Activated naive CD4-positive, alpha-beta T cell treated with anti-CD3 and anti-CD28 coated beads for 36 hours (primary cell): ENCODE measurements at places on chromosomes 5 and 9. TPM values are rescaled to one million over a fixed set of nuclear protein-coding genes. Genes with fewer than 3 reads are reported as not detected.

The SPATA6L gene
- total RNA-seq, result 1.4 TPM

The PCDH1 gene
- total RNA-seq, result not detected

The RBM18 gene
- 25.9 TPM for total RNA-seq

The FABP6 gene
- total RNA-seq, result not detected

The PCDHB7 gene
- total RNA-seq, result not detected

The SLC27A4 gene
- 6.8 TPM for total RNA-seq

The PDZD2 gene
- total RNA-seq, result 0.05 TPM

The PLEKHG4B gene
- total RNA-seq, result not detected

The CDC14B gene
- total RNA-seq, result 0.62 TPM

The ARL14EPL gene
- not detected for total RNA-seq

- no peak overlapping the region for H3K4me3 ChIP-seq
- H3K27ac ChIP-seq, result no peak overlapping the region
- H3K4me1 ChIP-seq, result no peaks in the 10 kb centered on the region
- DNase-seq, result no peak
Observed at GRCh38 chr5:2721385-2722138, 29.9 kb downstream of the IRX2 start.

DNA sequence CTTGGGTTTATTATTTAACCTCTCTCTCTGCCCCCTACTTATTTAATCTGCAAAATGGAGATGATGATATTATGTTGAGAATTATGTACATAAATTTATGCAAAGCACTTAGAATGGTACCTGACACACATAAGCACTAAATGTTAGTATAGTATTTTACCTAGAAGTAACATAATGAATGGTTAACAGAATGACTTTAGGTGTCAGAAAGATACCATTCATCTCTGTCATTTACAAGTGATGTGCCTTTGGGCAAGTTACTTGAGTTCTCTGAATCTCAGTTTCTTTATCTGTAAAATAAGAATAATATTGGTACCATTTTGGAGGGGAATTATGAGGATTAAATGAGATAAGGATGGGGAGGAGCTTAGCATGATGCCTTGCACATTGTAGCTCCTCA, 159.4 kb downstream of the PPP2R2B start:
- no peak for DNase-seq
- no peaks in the 10 kb centered on the region for H3K36me3 ChIP-seq
- H3K27me3 ChIP-seq, result no peaks in the 10 kb centered on the region
- H3K4me1 ChIP-seq, result no peaks in the 10 kb centered on the region

GRCh38 chr5:35668794-35669193, 51.1 kb downstream of the SPEF2 start:
- H3K4me3 ChIP-seq, result no peak overlapping the region
- no peaks in the 10 kb centered on the region for H3K27me3 ChIP-seq
- peaks cover 73% of the 10 kb centered on the region for H3K4me1 ChIP-seq
- H3K36me3 ChIP-seq, result peaks cover 13% of the 10 kb centered on the region

DNA sequence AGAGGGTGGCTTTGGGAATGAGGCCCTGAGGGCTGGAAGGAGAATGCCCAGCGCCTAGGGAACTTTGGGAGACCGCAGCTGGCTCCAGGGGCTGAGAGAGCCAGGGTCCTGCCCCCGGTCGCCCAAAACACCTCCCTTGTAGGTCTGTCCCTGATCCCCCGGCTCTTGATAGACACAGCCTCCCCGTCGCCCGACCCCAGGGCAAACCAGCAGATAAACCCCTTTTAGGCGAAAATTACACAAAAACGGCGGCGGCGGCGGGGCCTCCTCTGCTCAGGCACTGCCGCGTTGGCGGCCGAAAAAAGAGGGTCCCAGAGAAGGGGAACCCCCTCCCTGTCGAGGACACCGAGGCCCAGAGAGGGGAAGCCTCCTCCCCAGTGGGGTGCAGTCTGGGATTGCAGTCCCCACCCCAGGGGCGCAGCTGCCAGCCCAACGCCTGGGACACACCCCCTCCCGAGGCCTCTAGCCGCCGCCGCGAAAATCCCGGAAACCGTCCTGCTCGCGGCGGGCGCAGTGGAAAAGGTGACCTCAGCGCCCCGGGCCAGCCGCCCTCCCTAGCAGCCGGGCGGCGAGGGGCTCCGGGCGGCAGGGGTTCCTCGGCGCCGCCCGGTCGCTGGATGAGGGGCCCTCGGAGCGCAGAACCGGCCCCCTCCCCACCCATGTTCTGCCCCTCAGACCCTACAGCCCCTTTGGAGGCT, 3.1 kb upstream of the BARX1 start:
- peaks cover 72% of the 10 kb centered on the region for H3K27me3 ChIP-seq
- H3K36me3 ChIP-seq, result no peaks in the 10 kb centered on the region
- H3K27ac ChIP-seq, result no peak overlapping the region
- no peak for DNase-seq
- peaks cover 51% of the 10 kb centered on the region for H3K4me1 ChIP-seq

- H3K4me3 ChIP-seq, result no peak overlapping the region
- H3K27ac ChIP-seq, result no peak overlapping the region
- no peaks in the 10 kb centered on the region for H3K36me3 ChIP-seq
- H3K4me1 ChIP-seq, result peaks cover 3% of the 10 kb centered on the region
- no peak for DNase-seq
- no peaks in the 10 kb centered on the region for H3K27me3 ChIP-seq
Observed at GRCh38 chr5:68673106-68673822, 420.6 kb upstream of the SLC30A5 start.

GRCh38 chr5:61991866-61992265, 314.1 kb upstream of the KIF2A start:
- no peak overlapping the region for H3K4me3 ChIP-seq
- DNase-seq, result no peak
- no peaks in the 10 kb centered on the region for H3K36me3 ChIP-seq
- H3K27ac ChIP-seq, result no peak overlapping the region
- H3K4me1 ChIP-seq, result no peaks in the 10 kb centered on the region

GRCh38 chr5:124876983-124877382, 130.5 kb upstream of the ZNF608 start:
- no peak for DNase-seq
- no peak overlapping the region for H3K27ac ChIP-seq
- no peaks in the 10 kb centered on the region for H3K36me3 ChIP-seq
- H3K4me1 ChIP-seq, result no peaks in the 10 kb centered on the region
- no peak overlapping the region for H3K4me3 ChIP-seq

DNA sequence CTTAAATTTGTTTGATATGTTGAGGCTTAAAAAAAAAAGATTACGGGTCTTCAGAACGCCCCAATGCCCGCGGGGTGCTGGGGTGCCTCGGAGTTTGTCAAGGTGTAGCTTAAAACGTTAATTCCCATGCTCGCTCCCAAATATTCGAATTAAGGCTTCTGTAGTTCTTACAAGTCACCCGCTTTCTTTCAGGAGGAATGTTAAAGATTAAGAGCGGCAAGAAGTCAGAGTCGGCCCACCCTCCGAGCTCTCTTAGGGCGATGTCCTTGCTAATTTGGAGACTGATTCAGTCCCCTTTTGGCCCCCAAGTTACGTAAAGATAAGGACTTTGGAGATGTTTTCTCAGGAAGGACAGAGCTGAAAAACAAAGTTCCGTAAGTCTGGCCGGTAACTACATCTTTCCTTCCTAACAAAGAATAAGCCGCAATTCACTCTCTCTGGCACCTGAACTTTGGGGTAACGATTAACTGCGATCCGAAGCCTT, 746 bp upstream of the NPM1 start:
- peak overlapping the region; percentile 98 for H3K4me3 ChIP-seq
- H3K27ac ChIP-seq, result peak overlapping the region; percentile 98
- H3K36me3 ChIP-seq, result peaks cover 38% of the 10 kb centered on the region
- H3K4me1 ChIP-seq, result peaks cover 32% of the 10 kb centered on the region

GRCh38 chr5:170993476-170993875, 131.7 kb downstream of the RANBP17 start:
- no peak overlapping the region for H3K27ac ChIP-seq
- H3K4me1 ChIP-seq, result no peaks in the 10 kb centered on the region

GRCh38 chr9:19976226-19976625, 187.4 kb upstream of the SLC24A2 start:
- peak overlapping the region; percentile 83 for H3K27ac ChIP-seq
- H3K36me3 ChIP-seq, result no peaks in the 10 kb centered on the region
- no peaks in the 10 kb centered on the region for H3K27me3 ChIP-seq
- H3K4me3 ChIP-seq, result no peak overlapping the region
- H3K4me1 ChIP-seq, result peaks cover 28% of the 10 kb centered on the region
- peak; percentile 69 for DNase-seq

DNA sequence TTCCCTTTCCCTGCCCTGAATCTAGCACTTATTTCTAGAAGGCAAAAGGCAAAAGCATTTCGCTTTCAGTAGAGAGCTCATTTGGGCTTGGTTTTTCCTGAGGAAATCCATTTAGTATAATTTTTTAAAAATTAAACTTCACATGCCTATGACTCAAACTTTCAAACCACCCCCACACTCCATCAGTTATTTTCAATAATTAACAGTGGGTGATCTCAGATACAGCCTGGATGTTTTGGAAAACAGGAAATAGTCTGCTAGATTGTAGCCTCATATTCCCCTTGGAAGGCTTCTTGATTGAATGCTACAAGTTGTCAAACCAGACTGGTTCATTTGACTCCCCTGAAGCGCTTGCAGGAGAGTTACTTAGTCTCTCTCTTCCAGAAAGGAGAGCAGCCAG, 40.6 kb downstream of the SEMA5A start:
- no peak overlapping the region for H3K4me3 ChIP-seq
- H3K36me3 ChIP-seq, result no peaks in the 10 kb centered on the region
- H3K27me3 ChIP-seq, result no peaks in the 10 kb centered on the region
- no peaks in the 10 kb centered on the region for H3K4me1 ChIP-seq
- no peak for DNase-seq

DNA sequence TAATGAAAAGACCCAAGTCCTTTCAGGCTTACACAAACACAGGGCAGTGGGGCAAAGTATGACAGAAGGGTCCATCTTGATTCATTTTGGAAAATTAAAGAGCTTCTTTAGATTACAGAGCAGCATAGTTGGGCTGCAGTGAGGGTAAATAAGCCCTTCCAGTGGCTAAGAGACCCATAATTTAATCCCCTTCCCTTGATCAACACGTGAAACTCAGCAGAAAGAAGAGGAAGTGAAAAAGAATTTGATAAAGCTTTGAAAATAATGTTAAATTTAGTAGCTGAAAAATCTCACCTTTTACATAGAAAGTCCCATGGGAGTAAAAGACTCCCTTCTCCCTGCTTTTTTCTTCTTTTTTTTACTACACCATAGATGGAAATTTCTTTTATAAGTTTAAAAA, 87.6 kb downstream of the FREM1 start:
- H3K27me3 ChIP-seq, result peaks cover 6% of the 10 kb centered on the region
- H3K4me3 ChIP-seq, result no peak overlapping the region
- H3K4me1 ChIP-seq, result no peaks in the 10 kb centered on the region
- H3K27ac ChIP-seq, result no peak overlapping the region

- no peaks in the 10 kb centered on the region for H3K4me1 ChIP-seq
- peaks cover 8% of the 10 kb centered on the region for H3K27me3 ChIP-seq
- no peak overlapping the region for H3K4me3 ChIP-seq
- H3K36me3 ChIP-seq, result no peaks in the 10 kb centered on the region
- no peak for DNase-seq
Observed at GRCh38 chr5:123180178-123180577, 91.1 kb downstream of the PRDM6 start.

DNA sequence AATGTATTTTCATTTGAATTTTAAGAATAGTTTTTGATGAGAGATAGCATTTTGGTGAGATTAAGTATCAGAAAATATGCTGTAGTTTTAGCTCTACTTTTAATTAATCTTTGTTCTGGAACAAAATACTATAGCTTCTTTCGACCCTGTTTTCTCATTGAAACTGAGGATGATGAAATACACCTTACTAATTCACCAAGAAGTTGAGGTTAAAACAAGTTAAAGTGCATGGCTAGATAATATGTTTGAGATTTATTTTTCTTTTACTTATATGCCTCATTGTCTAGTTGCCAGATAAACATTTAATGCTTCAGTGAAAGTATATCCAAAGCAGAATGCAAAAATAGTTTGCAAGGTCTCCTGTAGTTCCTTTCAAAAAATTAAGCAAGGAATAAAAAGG, 140.1 kb upstream of the KCNN2 start:
- H3K4me3 ChIP-seq, result no peak overlapping the region
- H3K4me1 ChIP-seq, result no peaks in the 10 kb centered on the region
- H3K27me3 ChIP-seq, result no peaks in the 10 kb centered on the region
- H3K27ac ChIP-seq, result no peak overlapping the region
- H3K36me3 ChIP-seq, result no peaks in the 10 kb centered on the region

GRCh38 chr9:36389590-36389989, 10.5 kb downstream of the RNF38 start:
- DNase-seq, result no peak
- peaks cover 13% of the 10 kb centered on the region for H3K36me3 ChIP-seq
- H3K4me1 ChIP-seq, result peaks cover 61% of the 10 kb centered on the region
- no peaks in the 10 kb centered on the region for H3K27me3 ChIP-seq

DNA sequence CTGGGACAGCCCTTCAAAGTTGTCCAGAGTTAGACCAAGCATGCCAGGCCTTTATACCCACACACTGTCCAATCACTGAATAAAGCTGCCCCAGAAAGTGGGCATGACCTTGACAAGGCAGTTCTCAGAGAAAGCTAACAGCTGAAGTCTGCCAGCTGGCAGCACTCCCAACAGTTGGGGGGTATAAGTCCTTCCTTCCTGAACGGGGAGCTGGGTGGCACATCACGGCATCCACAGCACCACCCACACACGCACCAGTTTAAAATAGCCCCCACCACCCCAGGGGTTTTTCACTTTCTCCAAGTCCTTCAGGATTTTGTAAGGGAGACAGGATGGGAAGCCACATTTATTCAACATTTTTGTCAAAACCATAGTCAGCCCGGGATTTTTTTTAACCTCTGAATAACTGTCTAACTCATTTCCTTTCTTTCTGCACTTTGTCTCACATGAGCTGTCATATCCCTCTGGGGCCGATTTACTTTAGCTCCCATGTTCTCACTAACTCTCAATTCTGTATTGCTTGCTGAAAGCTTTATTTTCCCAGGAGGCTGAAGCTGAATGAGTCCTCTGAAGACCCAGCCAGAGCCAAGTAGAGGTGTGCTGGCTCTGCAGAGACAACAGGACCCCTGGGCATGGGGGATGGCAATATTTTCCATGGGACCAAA, 15.4 kb downstream of the FAM81B start:
- H3K36me3 ChIP-seq, result no peaks in the 10 kb centered on the region
- DNase-seq, result no peak
- H3K4me1 ChIP-seq, result no peaks in the 10 kb centered on the region
- H3K27ac ChIP-seq, result no peak overlapping the region
- H3K27me3 ChIP-seq, result peaks cover 20% of the 10 kb centered on the region

DNA sequence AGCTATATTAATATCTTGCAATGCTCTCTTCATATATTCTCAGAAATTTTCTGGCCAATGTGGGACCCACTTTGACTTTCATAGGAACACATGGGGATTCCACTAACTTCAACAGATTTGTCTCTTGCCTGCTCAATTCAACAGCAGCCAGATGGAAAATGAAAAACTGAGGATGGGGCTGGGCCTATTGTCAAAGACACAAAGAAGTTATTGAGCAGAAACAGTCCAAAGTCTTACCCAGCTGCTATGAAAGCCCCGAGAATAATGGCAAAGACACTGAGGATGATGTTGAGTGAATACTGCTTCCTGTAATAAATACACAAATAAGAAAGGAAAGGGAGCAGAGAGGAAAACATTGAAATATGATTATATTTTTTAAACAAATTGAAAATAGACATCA, 32.6 kb downstream of the SLC35D2 start:
- no peaks in the 10 kb centered on the region for H3K36me3 ChIP-seq
- H3K27me3 ChIP-seq, result no peaks in the 10 kb centered on the region
- DNase-seq, result no peak
- H3K27ac ChIP-seq, result no peak overlapping the region
- no peak overlapping the region for H3K4me3 ChIP-seq

- DNase-seq, result no peak
- H3K4me1 ChIP-seq, result peaks cover 21% of the 10 kb centered on the region
- H3K27ac ChIP-seq, result no peak overlapping the region
- H3K4me3 ChIP-seq, result no peak overlapping the region
Observed at GRCh38 chr9:37951671-37952449, 47.9 kb upstream of the SLC25A51 start.
